Tongue (tissue), 3 donors: ENCODE measurements at places on chromosomes 11 and 22.
A peak's percentile ranks its signal among the peaks of the same experiment; 100 is the strongest.

DNA sequence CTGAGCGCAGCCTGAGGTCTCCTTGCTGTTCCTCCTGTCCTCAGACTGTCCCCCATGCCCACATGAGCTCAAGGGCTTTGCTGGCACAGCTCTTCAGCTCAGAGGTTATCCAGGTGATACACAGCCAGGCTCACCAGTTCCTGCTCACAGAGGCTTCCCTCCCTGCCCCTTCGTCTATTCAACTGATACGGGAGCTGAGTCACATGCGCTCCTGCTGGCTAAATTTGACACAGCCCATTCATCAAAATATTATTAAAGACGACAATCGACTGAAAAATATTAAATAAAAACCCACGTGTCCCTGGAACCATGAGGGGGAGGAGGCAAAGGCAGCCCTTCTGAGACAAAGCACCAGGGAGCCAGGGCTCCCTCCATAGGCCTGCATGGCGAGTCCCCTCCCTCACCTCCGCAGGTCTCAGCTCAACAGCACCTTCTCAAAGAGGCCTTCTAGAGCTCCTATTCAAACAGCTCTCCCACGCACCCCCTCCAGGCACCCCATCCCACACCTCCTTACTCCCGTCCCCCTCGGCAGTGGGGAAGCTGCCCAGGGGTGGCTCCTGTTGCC is 40.5 kb downstream of the DUSP8 start:
- DNase-seq = no peak

DNA sequence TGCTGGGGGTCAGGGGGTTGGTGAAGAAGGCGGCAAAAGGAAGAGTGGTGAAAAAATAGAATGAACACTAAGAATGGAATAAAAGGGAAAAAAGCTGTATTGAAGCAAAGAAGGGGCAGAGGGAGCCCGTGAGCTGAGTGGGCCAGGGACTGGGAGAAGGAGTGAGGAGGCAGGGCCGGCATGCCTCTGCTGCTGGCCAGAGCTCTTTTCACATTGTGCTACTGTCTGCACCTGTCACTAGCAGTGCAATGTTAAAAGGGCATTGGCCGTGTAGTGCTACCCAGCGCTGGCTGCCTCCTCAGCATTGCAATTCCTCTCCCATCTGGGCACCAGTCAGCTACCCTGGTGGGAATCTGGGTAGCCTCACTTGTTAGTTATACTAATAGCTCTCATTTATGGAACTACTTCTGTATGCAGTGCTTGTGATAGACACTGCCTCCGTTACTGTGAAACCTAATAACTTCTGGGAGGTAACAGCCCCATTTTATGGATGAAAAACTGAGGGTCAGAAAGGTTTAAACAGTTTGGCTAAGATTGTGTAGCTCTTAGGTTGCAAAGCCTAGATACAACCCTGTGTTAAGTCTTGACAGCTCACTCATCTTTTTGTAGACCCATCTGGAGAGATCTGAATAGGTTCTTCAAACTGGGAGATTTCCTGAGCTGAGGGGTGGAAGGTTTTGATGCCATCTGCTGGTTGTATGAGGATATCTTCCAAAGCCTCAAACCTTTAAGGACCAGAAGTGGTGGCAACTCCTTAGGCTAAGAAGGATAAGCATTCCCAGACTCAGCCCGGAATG is 8.5 kb downstream of the YPEL4 start:
- peak; percentile 69 for DNase-seq

DNA sequence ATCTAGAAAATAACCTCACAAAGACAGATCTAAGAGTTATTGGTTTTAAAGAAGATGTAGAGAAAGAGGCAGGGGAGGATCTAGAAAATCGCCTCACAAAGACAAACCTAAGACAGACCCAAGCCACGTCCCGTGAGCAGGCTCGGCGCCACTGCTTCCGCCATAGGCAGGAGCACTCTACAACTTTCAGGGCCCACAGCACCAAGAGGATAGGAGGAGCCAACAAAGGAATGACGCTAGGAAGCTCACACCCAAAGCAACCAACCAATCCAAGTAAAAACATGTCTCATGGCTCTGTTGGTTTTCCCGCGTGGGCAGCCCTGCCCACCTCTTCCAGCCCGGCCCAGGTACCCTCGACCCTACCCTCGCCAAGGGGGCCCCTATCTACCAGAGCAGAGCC is 4167.4 kb upstream of the OR11H1 start:
- DNase-seq = no peak

DNA sequence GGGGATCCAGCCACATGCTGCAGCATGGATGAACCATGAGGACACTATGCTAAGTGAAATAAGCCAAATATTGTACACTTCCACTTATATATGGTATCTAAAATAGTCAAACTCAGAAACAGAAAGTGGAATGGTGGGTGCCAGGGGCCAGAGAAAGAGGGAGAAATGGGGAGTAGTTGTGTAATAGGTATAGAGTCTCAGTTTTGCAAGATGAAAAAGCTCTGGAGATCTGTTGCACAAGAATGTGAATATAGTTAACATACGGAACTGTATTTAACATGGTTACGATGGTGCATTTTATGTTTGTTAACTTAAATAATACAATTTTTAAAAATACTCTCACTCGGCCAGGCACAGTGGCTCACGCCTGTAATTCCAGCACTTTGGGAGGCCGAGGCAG is 21.2 kb downstream of the GDPD5 start:
- no peak for DNase-seq

DNA sequence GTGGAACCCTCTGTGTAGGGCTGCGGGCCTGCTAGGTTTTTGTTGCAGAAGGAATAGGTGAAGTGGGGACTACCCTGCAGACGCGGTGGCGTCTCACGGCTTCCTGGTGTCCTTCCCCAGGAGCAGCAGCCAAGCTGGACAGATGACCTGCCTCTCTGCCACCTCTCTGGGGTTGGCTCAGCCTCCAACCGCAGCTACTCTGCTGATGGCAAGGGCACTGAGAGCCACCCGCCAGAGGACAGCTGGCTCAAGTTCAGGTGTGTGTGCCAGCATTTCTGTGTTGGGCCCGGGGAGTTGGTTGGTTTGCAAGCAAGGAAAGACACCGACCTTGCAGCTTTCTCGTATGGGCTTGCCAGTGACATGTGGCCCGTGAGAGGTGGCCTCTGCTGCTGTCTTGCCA is 15.3 kb downstream of the TAB1 start:
- DNase-seq = no peak

- DNase-seq = no peak
Observed at GRCh38 chr11:102220728-102221467, 96.4 kb upstream of the BIRC3 start.

DNA sequence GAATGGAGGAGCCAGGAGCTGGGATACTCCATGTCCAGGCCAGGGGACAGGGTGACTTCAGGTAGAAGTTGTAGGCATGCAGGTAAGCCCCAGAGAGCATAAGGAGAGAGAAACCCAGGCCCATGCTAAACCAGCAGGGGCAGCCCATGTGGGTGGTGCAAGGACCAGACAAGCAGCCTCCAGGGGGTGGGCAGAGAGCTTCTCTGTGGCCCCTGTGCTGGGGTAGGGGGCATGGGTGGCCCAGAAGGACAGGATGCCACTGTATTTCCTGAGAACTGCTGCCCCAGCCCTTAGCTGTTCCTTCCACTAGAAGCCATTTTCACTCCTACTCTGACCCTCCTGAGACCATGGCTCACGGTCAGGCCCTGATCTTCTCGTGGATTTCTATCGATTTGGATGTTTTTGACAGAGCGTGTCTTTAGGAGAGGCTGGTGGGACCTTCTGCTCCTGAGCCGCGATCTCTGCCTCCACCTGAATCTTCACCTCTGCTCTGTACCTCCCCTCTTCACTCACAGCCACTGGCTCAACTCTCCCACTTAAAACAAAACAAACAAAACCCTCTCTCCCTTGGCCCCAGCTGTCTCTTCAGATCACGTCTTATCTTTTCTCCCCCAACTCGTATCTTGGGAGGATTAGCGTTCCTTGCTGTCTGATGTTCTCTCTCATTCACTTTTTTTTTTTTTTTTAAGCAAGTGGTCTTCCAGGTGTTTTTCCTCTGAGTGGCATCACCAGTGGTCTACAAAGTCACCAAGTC is 112.2 kb downstream of the NECTIN1 start:
- no peak for DNase-seq

DNA sequence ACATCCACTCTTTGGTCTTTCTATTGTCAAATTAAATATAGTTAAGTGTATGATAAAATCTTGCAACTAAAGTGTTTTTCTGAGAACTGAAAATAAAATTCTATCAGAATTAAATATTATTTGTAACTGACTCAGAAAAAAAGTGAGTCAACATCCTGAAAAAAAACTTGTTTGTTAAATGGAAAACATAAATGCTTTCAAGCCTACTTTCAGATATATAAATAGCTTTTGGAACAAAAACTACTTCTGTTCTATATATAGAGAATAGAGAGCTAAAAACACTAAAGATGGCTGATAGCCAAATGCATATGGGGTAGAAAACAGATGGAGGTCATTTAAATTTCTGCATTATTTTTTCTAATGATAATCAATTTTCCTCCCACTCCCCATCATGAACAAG is 61.8 kb downstream of the PIK3C2A start:
- no peak for DNase-seq

DNA sequence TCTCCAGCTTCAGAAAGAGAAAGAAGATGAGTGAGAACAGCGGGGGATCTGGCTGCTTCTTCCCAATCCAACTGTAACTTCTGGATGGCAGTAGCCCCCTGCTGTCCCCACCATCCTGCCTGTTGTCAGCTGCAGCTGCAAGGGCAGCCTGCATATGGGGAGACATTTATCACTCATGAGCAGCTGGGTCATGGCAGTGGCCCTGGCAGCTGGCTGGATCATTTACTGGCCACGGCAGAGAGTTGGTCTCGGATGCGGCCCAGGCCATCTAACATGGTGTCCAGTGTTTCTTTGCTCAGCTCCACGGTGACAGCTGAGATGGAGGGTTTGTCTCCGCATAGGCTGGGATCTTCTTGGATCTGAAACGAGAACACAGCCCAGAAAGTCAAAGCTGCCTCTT is 14.8 kb downstream of the COMMD9 start:
- DNase-seq = peak; percentile 51

DNA sequence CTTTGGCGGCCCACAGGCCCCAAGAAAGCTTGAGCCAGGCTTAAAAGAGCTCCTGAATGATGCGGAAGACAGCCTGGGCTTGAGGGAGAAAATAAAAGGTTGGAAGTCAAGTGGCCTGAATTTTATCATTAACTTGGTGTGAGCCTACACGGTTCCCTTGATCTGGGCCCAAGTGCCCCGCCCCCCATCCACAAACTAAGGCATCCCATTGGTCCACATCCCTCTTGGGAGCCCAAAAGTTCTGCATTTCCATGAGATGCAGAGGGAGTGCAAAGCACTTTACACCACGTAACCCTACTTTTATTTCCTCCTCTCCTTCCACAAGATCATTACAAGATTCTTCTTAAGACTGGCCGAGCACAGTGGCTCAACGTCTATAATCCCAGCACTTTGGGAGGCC is 22.2 kb downstream of the LARGE1 start:
- no peak for DNase-seq

GRCh38 chr11:3037945-3038271 is 19.3 kb downstream of the CARS1 start:
- no peak for DNase-seq

GRCh38 chr22:27668828-27669797 is 132.4 kb downstream of the MN1 start:
- DNase-seq = peak; percentile 92

DNA sequence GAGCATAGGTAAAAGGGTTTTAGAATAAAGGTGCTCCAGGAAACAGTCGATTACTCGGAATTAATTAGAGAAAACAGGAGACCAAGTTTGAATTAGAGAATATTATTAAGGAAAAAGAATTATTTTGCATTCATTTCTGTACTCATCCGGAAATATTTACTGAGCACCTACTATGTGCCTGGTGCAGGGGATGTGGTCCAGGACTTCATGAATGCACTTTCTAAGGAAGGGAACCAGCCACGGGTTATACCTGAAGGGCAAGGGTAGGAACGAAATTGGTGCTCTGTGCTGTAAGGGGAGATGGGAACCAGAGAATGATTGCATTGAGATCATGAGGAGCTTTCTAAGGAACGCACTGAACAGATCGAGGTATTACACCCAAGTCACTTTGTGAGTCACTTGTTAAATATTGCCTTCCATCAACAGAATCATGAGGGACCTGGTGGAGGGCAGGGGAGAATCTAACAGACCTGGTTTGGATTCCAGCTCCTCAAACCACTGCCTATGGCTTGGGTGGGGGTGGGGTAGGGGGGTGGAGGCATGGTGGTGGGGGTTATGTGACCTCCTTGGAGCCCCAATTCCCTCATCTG is 40.9 kb downstream of the C11orf96 start:
- no peak for DNase-seq
